ENCODE measurements at places on chromosomes 16 and 17. TPM values are rescaled to one million over a fixed set of nuclear protein-coding genes. Genes with fewer than 3 reads are reported as not detected.

The ABI3 gene
- 0.20 TPM for total RNA-seq

The CBFA2T3 gene
- not detected for total RNA-seq

The LRRC75A gene
- total RNA-seq = 1.7 TPM

The BAIAP3 gene
- 1.3 TPM for total RNA-seq

The OVCA2 gene
- total RNA-seq = 22.2 TPM

The CDC42EP4 gene
- 36.4 TPM for total RNA-seq

The CCL18 gene
- total RNA-seq = not detected

The EIF3CL gene
- 115 TPM for total RNA-seq

The PKMYT1 gene
- 2.0 TPM for total RNA-seq

The TTLL6 gene
- under 0.01 TPM for total RNA-seq

The COX4I1 gene
- 298 TPM for total RNA-seq

The PMP22 gene
- 78.1 TPM for total RNA-seq

The SENP3 gene
- total RNA-seq = 65.9 TPM

The CSH2 gene
- total RNA-seq = not detected

The CHRNE gene
- total RNA-seq = 2.8 TPM

The KRT36 gene
- total RNA-seq = not detected
